ENCODE measurements at places on chromosomes 1 and 21.

GRCh38 chr1:169779150-169779549 is 15.6 kb downstream of the METTL18 start:
- no peak for DNase-seq

- DNase-seq, result no peak
Measured at GRCh38 chr21:37172646-37173045, 94.5 kb downstream of the VPS26C start.

- DNase-seq, result no peak
Measured at GRCh38 chr1:201108614-201109013, 3.6 kb downstream of the CACNA1S start.

GRCh38 chr1:32928715-32929114 is 27.5 kb upstream of the TMEM54 start:
- DNase-seq, result no peak

DNA sequence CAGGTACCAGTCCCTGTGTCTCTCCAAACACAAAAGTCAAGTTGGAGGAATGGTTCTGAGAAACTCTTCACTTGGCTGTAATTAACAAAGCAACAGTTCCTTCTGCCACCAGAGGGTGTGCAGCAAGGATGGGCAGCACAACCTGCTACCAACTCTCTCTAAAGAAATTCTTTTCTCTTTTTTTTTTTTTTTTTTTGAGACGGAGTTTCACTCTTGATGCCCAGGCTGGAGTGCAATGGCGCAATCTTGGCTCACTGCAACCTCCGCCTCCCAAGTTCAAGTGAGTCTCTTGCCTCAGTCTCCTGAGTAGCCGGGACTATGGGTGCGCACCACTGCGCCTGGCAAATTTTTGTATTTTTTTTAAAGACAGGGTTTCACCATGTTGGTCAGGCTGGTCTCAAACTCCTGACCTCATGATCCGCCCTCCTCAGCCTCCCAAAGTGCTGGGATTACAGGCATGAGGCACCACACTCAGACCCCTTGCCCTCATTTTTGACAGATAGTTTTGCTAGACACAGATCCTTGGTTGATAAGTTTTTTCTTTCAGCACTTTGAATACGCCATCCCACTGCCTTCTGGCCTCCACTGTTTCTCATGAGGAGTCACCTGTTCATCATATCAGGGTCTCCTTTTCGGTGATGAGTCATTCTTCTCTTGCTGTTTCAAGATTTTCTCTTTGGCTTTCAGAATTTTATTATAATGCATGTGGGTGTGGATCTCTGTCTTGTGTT is 12.1 kb upstream of the DEGS1 start:
- DNase-seq, result no peak

DNA sequence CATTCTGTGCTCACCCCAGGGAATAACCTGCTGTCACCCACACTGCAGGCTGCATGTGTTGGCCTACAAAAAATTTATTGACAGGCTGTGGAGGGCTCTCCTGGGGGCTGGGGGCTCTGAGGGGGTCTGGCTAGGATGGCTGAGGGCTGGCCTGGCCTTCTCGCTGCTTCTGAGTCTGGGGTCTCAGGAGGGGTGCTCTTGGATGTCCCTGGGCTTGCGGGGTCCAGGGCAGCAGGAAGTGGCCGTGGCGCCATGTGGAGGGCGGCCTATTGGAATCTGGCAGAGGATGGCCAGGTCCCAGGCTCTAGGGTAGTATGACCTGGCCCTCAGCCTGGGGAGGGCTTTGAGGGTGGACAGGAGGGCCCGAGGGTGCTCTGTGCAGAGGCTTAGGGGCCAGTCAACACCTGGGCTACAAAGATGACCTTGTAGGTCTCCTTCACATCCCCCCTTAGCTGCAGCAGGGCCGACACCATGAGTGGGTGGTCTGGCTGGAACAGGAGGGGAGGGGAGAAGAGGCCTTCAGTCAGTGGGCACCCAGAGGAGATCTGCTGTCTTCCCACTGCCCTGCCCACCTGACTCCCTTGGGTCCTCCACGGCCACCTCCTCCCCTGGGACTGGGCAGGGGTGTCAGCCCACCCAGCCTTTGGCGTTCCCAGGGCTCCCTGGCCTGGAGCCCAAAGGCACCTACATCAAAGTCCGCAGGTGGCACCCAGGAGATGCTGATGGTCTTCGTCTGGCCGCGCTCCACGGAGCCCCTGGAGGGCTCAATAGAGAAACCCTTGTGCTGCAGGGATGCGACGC is 3.0 kb upstream of the TMEM52 start:
- no peak for DNase-seq

- DNase-seq, result no peak
Measured at GRCh38 chr1:61301824-61302657, 219.7 kb downstream of the NFIA start.

GRCh38 chr1:177809819-177810218 is 160.0 kb downstream of the SEC16B start:
- no peak for DNase-seq

DNA sequence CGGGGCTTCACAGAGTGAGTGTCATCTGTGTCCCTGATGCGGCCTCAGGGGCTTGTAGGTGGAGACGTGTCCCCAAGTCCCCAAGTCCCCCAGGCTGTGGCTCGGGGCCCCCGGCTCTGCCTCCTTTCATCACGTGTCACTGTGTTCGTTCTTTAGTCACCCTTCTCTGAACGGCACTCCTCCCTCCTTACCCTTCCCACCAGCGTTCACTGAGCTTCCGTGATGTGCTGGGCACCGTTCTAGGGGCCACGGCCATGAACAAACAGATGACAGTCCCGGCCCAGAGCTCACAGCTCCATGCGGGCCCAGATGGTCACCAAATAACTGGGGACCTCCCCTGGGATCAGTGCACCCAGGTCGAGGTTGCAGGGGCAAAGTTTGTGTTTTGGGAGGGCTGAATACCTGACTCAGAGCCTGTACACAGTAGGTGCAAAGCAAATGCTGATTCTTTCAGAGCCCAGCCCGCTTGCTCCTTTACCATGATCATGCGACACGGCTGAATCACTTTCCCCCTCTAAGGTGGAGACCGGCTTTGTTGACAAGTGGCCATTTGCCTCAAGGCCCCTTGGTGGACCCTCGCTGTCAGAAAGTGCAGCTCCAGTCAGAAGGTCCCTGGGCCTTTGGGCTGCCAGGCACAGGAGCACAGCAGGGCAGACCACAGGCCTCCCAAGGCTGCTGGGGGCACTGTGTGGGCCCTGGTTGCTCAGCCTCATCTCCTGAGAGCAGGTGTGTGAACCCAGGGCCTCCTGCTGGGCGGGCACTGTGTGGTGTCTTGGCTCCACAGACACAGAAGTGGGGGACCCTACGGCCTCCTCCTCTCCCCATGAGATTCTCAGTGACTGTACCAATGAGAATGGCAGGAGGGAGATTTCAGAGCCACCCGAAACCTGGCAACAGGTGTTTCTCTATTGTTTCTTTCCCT is 592.5 kb downstream of the PTPRU start:
- no peak for DNase-seq

DNA sequence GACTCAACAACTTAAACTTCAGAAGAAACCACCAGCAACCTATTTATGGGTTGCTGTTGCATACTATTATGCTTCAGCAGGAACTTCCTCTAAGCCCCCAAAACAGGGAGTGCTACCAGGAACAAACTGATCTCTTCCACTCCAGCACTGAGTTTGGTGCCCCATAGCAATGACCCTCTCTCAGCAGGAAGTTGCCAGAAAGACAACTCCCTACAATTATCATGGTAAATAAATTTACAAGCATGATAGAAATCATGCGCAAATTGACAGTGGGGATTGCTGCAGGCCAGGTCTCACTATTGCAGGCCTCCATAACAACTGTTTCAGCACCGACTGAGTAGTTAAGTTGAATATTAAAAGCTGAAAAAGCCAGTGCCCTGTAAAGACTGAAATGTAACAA is 180.6 kb downstream of the PLA2G4A start:
- no peak for DNase-seq

DNA sequence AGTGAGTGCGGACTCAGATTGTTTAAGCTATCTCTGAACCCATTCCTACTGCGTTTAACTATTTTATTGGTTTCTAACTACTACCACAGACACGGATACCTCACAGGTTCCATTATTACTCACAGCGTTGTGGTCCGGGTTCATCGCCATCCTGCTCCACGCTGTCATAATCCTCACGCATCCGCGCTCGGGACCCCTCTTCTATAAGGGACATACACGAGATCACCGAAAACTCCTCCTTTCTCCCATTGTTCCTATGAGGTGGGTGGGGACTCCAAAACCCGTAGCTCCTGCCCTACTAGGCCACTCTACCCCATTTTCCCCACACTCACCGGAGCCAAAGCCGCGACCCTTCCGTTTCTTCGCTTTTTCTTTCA is 610 bp downstream of the RBM8A start:
- no peak for DNase-seq

DNA sequence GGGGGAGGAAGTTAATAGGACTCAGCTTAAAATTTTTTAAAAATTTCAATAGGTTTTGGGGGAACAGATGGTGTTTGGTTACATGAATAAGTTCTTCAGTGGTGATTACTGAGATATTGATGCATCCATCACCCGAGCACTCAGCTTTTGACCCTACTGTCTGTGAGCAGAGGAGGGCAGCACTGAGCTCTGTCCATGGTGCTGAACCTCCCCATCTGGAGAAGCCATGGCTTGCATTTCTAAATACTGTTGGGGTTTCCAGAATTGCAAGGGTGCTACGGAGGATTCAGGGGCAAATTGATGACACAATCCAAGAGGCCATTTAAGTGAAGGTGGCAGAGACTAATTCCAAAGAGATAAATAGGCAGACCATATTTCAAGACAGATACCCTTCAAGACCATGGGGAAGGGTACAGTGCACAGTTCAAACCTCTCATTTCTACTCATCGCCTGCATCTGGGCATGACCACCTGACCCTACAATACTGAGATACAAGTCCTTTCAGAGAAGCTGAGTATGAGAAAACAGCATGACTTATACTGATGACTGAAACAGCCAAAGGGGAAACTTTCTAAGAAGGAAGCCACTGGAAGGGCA is 17.2 kb downstream of the SYT2 start:
- DNase-seq, result no peak

DNA sequence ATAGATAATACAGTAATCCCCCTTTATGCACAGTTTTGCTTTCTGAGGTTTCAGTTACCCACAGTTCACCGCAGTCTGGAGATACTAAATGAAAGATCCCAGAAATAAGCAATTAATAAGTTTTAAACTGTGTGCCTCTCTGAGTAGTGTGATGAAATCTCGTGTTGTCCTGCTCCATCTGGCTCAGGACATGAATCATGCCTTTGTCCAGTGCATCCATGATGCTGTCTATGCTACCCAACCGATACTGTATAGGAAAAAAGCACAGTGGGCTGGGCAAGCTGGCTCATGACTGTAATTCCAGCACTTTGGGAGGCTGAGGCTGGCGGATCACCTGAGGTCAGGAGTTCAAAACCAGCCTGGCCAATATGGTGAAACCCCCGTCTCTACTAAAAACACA is 85.0 kb upstream of the SLC2A1 start:
- DNase-seq, result no peak

GRCh38 chr1:57249511-57249910 is 174.3 kb downstream of the DAB1 start:
- DNase-seq, result no peak

DNA sequence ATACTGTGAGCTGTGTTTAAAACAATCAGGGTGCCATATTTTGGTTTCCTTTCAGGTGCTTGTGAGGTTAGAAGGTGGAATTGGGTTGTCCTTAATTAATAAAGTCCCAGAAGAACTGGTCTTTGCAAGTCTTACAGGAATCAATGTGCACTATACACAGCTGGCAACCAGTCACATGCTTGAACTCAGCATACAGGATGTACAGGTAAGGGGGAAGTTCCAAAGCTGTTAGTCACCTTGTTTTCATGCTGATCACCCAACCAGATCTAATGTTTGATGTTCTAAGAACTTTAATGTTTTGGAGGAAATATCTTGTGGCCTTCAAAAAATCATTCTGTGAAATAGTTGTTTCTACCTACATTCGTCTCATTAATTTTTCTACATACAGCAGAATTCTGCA is 156.3 kb downstream of the VPS13D start:
- no peak for DNase-seq

DNA sequence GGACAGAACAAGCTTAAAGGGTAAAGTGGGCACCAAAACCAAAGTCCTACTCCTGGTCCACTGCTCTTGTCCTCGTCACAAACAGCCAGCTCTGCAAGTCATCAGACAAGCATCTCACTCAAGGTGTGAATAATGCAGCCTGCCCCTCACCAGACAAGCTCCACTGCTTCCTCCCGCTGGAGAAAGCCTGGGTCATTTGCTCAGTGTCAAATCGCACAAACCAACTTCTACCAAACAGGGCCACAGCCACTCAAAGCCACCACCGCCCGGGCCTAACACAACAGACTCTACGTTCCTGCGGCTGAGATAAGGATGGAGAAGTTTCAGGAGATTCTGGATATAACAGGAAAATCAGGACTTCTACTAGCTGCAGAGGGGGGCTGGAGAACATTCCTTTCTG is 3.3 kb downstream of the SSBP3 start:
- DNase-seq, result no peak
